NCI-H1048 (cell line): ENCODE measurements at places on chromosomes 6 and 20.

GRCh38 chr6:9901376-9901775, 513.5 kb downstream of the TFAP2A start:
- no peak for DNase-seq

DNA sequence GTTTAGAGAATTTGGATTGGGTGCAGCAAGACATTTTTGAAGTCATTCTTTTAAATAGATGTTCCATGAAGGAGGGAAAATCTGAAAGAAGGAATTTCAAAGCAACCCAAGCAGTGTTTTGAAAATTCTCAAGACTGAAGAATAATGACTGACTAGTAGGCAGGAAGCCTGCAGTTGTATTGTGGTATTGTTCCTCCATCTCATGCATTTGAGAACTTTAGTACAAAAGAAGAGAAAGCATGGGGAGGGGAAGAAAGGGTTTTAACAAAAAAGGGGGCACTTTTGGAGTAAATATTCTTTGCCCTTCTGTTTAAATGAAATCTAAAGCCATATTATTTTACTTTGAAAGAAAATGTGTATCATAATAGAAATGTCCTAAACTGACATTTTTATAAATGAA, 6.6 kb downstream of the NCOA3 start:
- DNase-seq, result no peak

DNA sequence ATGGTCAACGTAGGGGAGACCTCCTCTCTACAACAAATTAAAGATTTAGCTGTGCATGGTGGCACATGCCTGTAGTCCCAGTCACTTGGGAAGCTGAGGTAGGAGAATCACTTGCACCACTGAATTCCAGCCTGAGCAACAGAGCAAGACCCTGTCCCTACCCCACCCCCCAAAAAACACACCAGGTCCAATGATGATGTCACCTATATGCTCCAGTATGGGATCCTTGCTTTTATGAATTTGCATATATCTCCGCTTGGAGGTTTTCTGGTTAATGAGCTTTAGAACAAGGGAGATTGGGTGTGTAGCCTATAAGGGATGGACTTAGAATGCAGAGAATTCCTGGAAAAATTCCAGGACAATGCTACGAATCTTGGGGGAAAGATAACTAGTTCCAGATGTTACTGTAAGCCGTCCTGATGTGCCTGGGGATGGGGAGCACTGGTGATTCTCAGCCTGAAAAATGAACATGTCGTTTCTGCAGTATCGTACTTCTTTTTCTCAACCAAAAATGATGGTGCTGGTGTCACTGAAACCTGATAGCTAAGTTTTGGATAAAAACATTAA, 61.1 kb downstream of the ZBTB2 start:
- no peak for DNase-seq

- DNase-seq, result no peak
These were observed 23.8 kb upstream of the GCM1 start for GRCh38 chr6:53172468-53172803.

DNA sequence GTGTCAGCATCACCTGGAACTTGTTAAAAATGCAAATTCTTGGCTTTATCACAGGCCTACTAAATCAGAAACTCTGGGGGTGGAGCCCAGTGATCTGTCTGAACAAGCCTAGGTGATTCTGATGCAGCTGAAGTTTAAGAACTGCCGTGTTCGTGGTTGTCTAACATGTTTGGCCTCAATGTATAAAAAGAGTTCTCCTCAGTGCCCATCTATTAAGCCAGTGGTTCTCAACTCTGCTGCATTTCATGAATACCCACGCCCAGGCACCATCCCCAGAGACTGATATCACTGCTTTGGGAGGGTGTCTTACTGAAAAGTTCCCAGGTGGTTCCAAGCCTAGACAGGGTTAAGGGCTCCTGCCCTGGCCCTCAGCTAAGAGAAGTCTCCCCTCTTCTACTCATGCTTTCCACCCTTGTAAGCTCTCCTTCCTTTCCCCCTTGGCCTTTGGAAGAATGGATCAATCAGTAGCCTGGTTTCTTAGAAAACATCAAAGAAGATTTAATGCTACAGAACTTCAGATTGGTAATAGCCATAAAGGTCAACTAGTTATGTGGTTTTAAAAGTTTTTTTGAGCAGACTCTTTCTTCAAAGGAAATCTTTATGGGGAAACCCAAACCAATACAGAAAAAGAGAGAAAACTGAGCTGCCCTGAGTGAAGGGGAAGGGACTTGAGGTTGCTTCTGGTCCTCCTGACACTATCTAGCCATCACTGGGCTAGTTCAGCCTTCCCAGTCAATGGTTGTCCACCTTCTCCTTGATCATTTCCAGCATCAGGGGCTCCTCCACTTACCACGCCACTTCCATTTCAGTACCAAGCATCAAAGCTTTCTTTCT, 38.9 kb upstream of the TNFAIP3 start:
- no peak for DNase-seq

DNA sequence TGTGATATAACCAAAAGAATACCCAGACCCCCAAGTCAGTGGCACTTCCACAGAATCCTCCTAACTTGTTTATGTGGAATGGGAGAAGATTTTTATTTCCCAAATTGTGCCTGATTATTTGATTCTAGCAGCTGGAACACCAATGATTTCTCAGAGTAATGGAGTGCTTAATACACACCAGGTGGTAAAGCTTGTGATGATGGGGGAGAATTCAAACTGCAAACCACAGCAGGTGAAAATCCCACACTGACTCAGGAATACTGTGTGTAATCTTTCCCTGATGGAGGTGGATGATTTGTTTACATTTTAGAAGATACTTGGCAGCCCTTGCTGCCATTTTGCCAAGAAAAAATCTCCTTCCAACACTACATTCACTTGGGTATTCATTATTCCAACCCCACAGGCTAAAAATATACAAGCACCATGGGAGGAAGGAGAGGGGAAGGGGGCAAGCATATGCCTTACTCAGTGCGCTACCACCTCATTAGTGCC, 212.7 kb upstream of the PLN start:
- no peak for DNase-seq

DNA sequence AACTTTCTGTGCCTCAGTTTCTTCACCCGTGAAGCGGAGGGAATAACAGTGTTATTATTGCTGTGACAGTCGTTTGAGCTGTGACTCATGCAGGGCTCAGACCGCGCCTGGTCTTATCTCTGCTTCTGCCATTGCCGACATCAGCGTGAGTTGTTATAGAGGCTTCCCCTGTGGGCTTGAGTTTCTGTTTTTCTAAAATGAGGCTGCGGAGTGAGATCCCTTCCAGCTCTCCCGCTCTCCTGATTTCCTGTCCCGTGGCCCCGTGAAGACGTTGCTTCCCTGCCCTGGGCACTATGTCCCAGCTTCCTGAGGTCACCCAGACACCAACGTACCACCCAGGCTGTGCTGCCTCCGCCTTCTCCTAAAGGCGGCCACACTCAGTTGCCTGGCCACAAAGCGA, 278.5 kb downstream of the BMP7 start:
- no peak for DNase-seq

DNA sequence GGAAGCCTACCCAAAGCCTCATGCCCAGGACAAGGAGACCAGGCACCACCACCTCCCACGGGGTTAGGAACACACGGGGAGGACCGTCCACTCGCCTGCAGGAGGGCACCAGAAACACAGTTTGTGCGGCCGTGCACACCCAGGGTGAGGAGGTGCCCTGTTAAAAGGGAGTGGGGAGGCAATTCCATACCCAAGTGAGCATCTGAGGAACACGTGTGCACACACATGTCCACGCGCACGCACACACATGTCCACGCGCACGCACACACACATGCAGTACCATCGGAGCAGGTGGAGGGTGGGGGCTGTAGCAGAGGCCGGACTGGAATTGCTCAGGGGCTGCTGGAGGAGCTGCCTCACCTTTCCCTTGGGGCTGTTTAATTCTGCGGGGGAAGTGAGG, 259.4 kb downstream of the TAF4 start:
- DNase-seq, result no peak
